ENCODE measurements at places on chromosomes 13 and 19. TPM values are rescaled to one million over a fixed set of nuclear protein-coding genes. Genes with fewer than 3 reads are reported as not detected.

The CACNA1A gene
- 0.27 TPM for total RNA-seq

The TMEM150B gene
- total RNA-seq = not detected

The RFXAP gene
- total RNA-seq = 2.2 TPM

The CA11 gene
- 4.6 TPM for total RNA-seq

The LRFN3 gene
- total RNA-seq = 14.3 TPM

The NCCRP1 gene
- 0.27 TPM for total RNA-seq

The MAP4K1 gene
- 33.7 TPM for total RNA-seq

The OLFM2 gene
- 13.4 TPM for total RNA-seq

The VSIG10L gene
- 0.54 TPM for total RNA-seq

The C1QTNF9 gene
- not detected for total RNA-seq

DNA sequence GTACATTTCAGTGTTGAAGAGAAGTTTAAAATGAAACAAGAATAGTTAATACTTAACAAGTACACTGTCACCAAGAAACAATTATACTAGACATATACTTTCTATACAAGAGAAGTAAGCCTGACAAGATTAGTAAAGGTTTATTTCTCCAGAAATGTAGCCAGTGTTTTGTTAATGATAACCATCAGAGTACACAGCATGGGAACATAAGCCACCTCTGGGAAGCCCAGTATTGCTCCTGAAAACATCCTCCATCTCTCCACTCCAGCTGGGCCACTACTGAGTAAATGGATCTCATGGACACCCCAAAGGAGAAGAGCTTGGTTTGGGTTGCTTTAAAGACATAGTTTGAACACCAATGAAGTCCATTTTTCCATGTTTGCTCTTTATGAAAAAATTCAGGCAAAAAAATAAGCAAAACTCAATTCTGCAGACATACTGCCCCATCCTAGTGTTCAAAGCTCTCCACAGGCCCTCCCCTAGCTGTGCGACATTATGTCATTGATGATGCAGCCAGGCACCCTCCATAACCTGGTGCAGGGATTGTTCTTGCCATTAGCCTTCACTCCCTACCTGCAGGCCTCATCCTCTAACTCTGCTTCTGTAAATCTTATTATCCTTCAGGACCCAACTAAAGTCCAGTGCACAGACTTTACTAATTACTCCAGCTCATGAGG lies 61.9 kb downstream of the LHFPL6 start:
- H3K4me3 ChIP-seq = no peak overlapping the region
- H3K27ac ChIP-seq = no peak overlapping the region
- no peaks in the 10 kb centered on the region for H3K27me3 ChIP-seq

GRCh38 chr13:75480671-75481175 lies 1.2 kb downstream of the TBC1D4 start:
- no peak for DNase-seq
- no peaks in the 10 kb centered on the region for H3K27me3 ChIP-seq
- peak overlapping the region; percentile 87 for H3K4me3 ChIP-seq
- no peak overlapping the region for H3K27ac ChIP-seq
- no peaks in the 10 kb centered on the region for H3K36me3 ChIP-seq

DNA sequence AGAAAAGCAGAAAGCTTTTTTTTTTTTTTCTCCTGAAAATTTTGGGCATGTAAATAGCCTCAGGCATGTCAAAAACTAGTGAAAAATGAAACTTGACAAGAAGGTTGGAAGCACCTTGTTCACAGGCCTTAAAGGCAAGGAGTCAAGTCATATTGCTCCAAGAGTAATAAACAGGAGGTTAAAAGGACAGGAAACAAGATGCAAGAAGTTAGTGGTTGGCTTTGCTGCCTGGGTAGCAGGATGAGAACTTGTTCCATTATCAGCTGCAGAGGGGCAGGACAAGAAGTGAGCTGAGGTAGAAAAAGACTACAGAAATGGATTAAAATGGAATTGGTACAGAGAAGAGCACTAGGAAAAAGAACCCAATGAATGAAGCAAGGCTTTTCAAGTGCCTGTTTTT lies 242.6 kb downstream of the DCT start:
- DNase-seq = no peak
- H3K4me3 ChIP-seq = no peak overlapping the region
- peaks cover 11% of the 10 kb centered on the region for H3K4me1 ChIP-seq
- no peak overlapping the region for H3K27ac ChIP-seq
- no peaks in the 10 kb centered on the region for H3K36me3 ChIP-seq
- H3K27me3 ChIP-seq = no peaks in the 10 kb centered on the region

GRCh38 chr13:66926851-66927524 lies 303.1 kb downstream of the PCDH9 start:
- no peaks in the 10 kb centered on the region for H3K36me3 ChIP-seq
- no peaks in the 10 kb centered on the region for H3K27me3 ChIP-seq
- H3K27ac ChIP-seq = no peak overlapping the region
- H3K4me3 ChIP-seq = no peak overlapping the region
- DNase-seq = no peak
- H3K4me1 ChIP-seq = peaks cover 3% of the 10 kb centered on the region

GRCh38 chr13:74000876-74001275 lies 133.3 kb downstream of the KLF12 start:
- peaks cover 7% of the 10 kb centered on the region for H3K4me1 ChIP-seq
- H3K4me3 ChIP-seq = no peak overlapping the region
- no peak overlapping the region for H3K27ac ChIP-seq
- no peaks in the 10 kb centered on the region for H3K36me3 ChIP-seq
- no peaks in the 10 kb centered on the region for H3K27me3 ChIP-seq
- no peak for DNase-seq

GRCh38 chr19:15178629-15179308 lies 22.0 kb downstream of the NOTCH3 start:
- no peak for DNase-seq
- H3K4me1 ChIP-seq = no peaks in the 10 kb centered on the region
- no peak overlapping the region for H3K4me3 ChIP-seq
- no peaks in the 10 kb centered on the region for H3K27me3 ChIP-seq
- no peak overlapping the region for H3K27ac ChIP-seq

DNA sequence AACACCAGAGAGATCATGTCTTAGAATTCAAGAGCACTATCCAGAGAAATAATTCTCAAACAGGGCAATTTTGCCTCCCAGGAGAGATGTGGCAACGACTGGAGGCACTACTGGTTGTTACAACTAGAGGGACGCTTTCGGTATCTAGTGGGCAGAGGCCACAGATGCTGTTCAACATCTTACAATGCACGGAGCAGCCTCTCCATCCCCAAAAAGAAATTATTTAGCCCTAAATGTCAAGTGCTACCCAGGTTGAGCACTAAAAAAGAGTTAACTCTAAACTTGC lies 78.6 kb downstream of the ABCC4 start:
- H3K4me1 ChIP-seq = peaks cover 3% of the 10 kb centered on the region
- no peaks in the 10 kb centered on the region for H3K27me3 ChIP-seq
- H3K36me3 ChIP-seq = no peaks in the 10 kb centered on the region
- DNase-seq = no peak
- no peak overlapping the region for H3K4me3 ChIP-seq

- DNase-seq = no peak
- H3K27ac ChIP-seq = no peak overlapping the region
- H3K27me3 ChIP-seq = no peaks in the 10 kb centered on the region
- no peak overlapping the region for H3K4me3 ChIP-seq
- H3K4me1 ChIP-seq = no peaks in the 10 kb centered on the region
Observed at GRCh38 chr13:66844933-66845332, 385.2 kb downstream of the PCDH9 start.

GRCh38 chr13:86087244-86087643 lies 288.0 kb upstream of the SLITRK6 start:
- DNase-seq = no peak
- H3K27me3 ChIP-seq = no peaks in the 10 kb centered on the region
- H3K27ac ChIP-seq = no peak overlapping the region
- no peak overlapping the region for H3K4me3 ChIP-seq

GRCh38 chr13:23506071-23506806 lies 64.0 kb upstream of the TNFRSF19 start:
- no peaks in the 10 kb centered on the region for H3K27me3 ChIP-seq
- H3K27ac ChIP-seq = no peak overlapping the region

DNA sequence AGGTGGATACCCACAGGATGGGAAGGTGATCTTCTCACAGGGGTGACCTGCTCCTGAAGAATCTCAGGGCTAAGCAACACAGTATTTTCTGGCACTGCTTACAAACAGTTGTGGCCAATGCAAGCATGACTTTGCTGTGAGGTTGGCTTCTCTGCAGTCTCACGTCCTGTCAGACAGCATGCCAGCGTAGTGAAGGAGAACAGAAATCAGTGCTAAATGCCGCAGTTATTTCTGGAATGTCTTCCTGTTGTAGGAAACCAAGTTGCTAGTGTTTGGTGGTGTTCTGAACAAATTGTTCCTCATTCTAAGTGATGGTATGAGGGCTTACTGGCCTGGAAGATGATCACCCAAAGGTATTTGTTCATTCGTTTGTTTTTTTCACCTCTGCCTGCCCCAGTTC lies 320.1 kb downstream of the MTUS2 start:
- peak overlapping the region; percentile 72 for H3K4me3 ChIP-seq
- H3K27me3 ChIP-seq = no peaks in the 10 kb centered on the region
- H3K4me1 ChIP-seq = peaks cover 14% of the 10 kb centered on the region
- DNase-seq = peak; percentile 47
- no peaks in the 10 kb centered on the region for H3K36me3 ChIP-seq

DNA sequence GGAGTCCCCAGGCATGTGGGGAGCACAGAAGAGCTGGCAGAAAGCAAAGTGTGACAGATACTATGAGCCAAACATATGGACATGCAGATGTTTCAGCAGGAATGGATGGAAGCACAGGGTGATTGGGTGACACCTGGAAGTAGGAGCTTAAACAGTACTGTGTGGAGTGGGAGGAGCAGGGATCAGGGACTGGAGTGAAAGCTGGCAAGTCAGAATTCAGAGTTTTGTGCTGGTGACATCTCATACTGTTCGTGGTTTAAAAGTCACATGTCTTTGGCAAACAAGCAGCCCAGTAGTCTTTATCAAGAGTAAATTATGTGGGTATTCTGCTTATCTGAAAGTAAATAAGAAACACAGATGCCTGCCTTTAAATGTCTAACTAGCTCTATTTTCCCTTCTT lies 408.2 kb downstream of the COG6 start:
- H3K4me1 ChIP-seq = peaks cover 5% of the 10 kb centered on the region
- no peak for DNase-seq
- no peaks in the 10 kb centered on the region for H3K27me3 ChIP-seq
- H3K27ac ChIP-seq = no peak overlapping the region
- no peaks in the 10 kb centered on the region for H3K36me3 ChIP-seq

GRCh38 chr19:39237200-39238184 lies 7.3 kb downstream of the IFNL3 start:
- H3K27me3 ChIP-seq = no peaks in the 10 kb centered on the region
- no peak overlapping the region for H3K4me3 ChIP-seq
- no peaks in the 10 kb centered on the region for H3K4me1 ChIP-seq
- DNase-seq = no peak

DNA sequence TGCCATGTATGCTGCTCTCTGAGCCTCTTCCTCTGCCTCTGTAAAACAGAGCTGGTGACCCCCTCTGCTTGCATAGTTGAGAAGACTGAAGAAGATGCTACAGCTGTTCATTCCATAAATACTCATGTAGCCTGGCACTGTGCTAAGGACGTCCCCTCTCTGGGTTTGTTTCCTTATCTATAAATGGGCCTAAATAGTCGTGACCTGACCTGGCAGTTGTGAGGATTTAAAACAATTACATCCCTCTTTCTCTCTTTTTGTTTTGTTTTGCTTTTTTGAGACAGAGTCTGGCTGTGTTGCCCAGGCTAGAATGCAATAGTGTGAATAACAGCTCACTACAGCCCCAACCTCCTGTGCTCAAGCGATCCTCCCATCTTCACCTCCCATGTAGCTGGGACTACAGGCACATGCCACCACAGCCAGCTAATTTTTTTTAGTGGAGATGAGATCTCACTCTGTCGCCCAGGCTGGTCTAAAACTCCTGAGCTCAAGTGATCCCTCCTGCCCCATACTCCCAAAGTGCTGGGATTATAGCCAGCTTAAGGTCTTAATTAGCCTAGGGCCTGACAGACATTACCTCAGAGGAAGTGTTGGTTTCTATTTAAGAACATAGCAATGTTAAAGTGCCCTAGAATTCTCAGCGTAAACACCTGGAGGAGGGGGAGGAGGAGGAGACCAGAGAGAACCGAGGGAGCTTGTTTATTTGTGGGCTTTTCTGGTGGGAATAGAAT lies 4.6 kb downstream of the WDR62 start:
- no peak overlapping the region for H3K4me3 ChIP-seq
- H3K4me1 ChIP-seq = peaks cover 10% of the 10 kb centered on the region
- H3K36me3 ChIP-seq = no peaks in the 10 kb centered on the region
- H3K27me3 ChIP-seq = no peaks in the 10 kb centered on the region
- no peak for DNase-seq
- H3K27ac ChIP-seq = no peak overlapping the region

GRCh38 chr13:46160471-46161066 lies 21.4 kb downstream of the LCP1 start:
- H3K27me3 ChIP-seq = no peaks in the 10 kb centered on the region
- H3K4me3 ChIP-seq = no peak overlapping the region
- no peak overlapping the region for H3K27ac ChIP-seq
- peaks cover 4% of the 10 kb centered on the region for H3K4me1 ChIP-seq

- DNase-seq = no peak
- H3K27me3 ChIP-seq = no peaks in the 10 kb centered on the region
- peak overlapping the region; percentile 16 for H3K27ac ChIP-seq
- H3K4me3 ChIP-seq = no peak overlapping the region
Observed at GRCh38 chr13:110493613-110494012, 67.9 kb downstream of the RAB20 start.

- peaks cover 34% of the 10 kb centered on the region for H3K36me3 ChIP-seq
- peaks cover 50% of the 10 kb centered on the region for H3K4me1 ChIP-seq
Observed at GRCh38 chr19:18848878-18849661, 17.3 kb downstream of the UPF1 start.

DNA sequence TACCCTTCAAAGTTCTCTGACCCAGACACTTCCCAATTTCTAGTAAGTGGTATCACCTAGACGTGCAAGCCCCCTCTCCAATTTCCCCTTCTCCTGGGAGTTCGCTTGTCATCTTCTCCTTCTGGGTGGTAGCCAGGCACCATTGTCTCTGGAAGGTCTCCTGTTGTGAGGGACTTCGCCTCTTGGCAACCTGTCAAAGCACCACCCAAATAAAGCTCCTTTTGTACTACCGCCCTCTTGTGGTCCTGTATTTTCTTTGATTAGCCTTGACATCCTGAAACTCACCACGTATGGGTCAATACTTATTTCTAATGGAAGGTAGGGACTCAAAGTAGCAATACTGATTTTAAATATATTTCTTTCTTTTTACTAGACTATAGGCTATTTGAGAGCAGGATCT lies 8.2 kb downstream of the GPC5 start:
- H3K4me3 ChIP-seq = no peak overlapping the region
- H3K4me1 ChIP-seq = no peaks in the 10 kb centered on the region
- no peaks in the 10 kb centered on the region for H3K27me3 ChIP-seq
- H3K36me3 ChIP-seq = no peaks in the 10 kb centered on the region
- DNase-seq = no peak

- H3K36me3 ChIP-seq = no peaks in the 10 kb centered on the region
- H3K4me3 ChIP-seq = no peak overlapping the region
- H3K27ac ChIP-seq = no peak overlapping the region
- DNase-seq = no peak
Observed at GRCh38 chr13:75581874-75582640, 32.5 kb downstream of the UCHL3 start.

GRCh38 chr13:72284791-72285190 lies 417.8 kb upstream of the DACH1 start:
- H3K4me1 ChIP-seq = no peaks in the 10 kb centered on the region
- no peak for DNase-seq
- H3K27ac ChIP-seq = no peak overlapping the region
- no peak overlapping the region for H3K4me3 ChIP-seq
- H3K36me3 ChIP-seq = no peaks in the 10 kb centered on the region
- no peaks in the 10 kb centered on the region for H3K27me3 ChIP-seq

GRCh38 chr13:51246418-51247277 lies 24.4 kb downstream of the FAM124A start:
- no peaks in the 10 kb centered on the region for H3K27me3 ChIP-seq
- H3K27ac ChIP-seq = no peak overlapping the region
- peaks cover 4% of the 10 kb centered on the region for H3K4me1 ChIP-seq
- H3K4me3 ChIP-seq = no peak overlapping the region

All from thoracic aorta (tissue), 2 donors.